ENCODE measurements at places on chromosomes 2 and 18.

DNA sequence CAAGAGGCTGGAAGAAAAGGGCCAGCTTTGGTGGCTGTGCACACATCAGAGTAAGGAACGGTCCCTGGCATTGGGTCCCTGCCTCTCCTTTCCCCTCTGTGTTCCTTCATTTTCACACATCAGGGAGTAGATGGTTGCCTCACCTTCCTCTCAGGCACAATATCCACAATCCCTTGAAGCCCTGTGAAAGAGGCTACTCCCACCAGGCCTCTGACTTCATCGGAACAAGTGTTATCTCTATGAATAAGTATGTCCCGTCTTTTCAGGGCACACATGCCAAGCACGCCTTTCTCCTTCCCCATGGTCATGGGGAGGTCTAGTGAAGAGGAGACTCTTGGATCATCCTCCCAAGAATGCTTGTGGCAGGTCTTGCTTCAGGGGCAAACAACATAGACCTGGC lies 61.2 kb upstream of the LMAN1 start:
- DNase-seq = no peak

DNA sequence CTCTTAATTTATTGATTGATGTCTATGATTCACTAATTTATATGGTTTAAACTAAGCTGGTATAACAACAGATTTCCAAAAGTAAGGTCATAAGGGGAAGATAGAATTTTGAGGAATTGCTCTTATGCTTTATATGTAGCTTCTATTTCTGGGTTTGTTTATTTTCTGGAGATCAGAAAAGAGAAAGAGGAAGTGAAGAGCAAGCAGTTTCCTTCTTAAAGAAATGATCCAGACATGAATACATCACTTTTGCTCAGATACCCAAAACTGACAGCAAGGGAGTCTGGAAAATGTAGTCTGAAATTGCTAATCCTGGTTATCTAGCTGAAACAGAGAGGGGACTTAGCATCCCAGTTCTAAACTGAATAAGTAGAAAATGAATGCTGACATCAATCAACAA lies 912.5 kb upstream of the CRIM1 start:
- no peak for DNase-seq

GRCh38 chr2:181814057-181814491 lies 77.5 kb upstream of the ITPRID2 start:
- DNase-seq = peak; percentile 4

GRCh38 chr2:95215018-95215612 lies 7.8 kb downstream of the ZNF892 start:
- no peak for DNase-seq

DNA sequence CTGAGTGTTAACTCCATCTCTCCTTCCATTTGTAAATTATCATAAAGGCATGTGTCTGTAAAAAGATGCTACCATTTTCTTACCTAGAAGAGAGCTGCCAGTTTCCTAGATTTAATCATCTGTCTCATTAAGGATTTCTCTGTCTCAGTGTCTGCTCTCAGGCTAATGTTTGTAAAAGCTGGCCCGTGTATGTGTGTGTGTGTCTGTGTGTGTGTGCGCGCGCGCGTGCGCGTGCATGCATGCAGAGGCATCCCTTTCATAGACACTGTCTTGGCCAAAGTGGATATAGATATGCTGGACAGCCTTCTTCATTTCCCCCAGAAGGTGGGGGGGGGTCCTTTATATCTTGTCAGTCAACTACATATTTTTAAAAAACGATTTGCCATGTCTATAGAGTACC lies 18.9 kb downstream of the MGAT5 start:
- DNase-seq = no peak

- DNase-seq = no peak
Observed at GRCh38 chr2:210517264-210517663, 39.1 kb upstream of the CPS1 start.

DNA sequence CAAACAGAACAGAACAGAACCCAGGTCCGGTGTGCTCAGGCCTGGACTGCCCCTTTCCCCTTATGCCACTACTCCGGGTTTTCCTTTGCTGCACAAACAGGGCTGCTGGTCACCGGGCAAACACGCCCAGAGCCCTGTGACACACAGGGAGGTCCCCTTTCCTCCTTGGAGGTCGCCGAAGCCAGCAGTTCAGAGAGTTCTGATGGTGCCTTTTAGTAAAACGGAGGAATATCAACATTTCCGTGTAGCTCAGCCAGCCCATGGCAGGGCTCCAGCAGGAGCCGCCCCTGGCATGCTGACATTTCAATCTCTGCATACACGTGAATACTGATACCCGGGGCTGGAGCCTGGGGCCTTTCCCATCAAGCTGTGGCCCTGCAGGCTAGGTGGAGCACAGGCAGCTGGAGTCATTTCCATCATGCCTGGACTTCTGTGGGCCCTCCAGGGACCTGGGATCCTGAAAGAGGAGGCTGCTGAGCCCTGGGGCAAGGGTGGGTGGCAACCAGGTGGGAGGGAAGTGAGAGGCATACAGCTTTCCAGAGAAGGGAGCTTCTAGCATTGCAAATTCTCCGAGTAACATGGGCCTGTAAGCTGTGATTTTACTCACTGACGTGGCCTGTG lies 91.4 kb upstream of the PXDN start:
- DNase-seq = no peak

DNA sequence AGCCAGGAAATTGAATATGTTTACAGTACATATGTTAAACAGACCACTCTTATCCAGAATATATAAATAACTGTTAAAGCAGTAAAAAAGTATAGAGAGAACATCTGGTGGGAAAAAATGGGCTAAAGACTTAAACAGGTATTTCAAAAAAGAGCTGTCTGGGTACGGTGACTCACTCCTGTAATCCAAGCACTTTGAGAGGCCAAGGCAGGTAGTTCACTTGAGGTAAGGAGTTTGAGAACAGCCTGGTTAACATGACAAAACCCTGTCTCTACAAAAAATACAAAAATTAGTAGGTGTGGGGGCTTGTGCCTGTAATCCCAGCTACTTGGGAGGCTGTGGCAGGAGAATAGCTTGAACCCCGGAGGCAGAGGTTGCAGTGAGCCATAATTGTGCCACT lies 171.4 kb upstream of the FSIP2 start:
- DNase-seq = no peak

GRCh38 chr2:236164201-236164924 lies 3.8 kb downstream of the GBX2 start:
- no peak for DNase-seq

GRCh38 chr2:37623971-37624900 lies 47.2 kb downstream of the CDC42EP3 start:
- no peak for DNase-seq

DNA sequence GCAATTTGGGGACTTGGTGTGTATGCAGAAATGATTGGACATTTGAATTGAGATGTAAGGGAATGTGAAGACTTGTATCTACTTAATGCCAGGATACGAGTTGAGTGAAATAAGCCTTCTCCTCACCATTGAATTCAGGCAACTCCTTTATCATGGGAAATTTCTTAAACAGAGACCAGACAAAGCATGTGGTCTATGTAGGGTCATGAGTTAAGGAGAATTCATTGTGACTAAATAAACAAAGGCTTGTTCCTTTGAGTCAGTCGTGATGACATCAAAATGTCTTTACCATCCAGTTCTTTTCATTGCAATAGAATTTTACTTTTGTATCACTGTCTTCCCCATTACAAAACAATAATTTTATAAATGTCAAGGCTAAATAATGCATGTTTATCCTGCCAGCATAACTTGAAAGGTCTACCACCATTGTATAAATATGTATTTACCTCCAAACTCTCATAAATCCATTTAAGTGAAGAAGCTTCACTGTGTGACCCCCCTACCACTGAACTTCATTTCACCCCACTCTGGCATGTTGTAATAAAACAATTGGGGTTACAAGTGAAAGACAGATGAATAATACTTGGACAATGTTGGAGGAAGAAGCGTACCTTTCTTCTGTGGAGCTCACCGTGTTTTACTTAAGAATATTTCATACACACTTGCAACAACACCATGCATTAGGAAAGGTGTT lies 149.4 kb downstream of the EPHA4 start:
- DNase-seq = no peak

GRCh38 chr18:9322744-9323143 lies 11.8 kb upstream of the TWSG1 start:
- no peak for DNase-seq

DNA sequence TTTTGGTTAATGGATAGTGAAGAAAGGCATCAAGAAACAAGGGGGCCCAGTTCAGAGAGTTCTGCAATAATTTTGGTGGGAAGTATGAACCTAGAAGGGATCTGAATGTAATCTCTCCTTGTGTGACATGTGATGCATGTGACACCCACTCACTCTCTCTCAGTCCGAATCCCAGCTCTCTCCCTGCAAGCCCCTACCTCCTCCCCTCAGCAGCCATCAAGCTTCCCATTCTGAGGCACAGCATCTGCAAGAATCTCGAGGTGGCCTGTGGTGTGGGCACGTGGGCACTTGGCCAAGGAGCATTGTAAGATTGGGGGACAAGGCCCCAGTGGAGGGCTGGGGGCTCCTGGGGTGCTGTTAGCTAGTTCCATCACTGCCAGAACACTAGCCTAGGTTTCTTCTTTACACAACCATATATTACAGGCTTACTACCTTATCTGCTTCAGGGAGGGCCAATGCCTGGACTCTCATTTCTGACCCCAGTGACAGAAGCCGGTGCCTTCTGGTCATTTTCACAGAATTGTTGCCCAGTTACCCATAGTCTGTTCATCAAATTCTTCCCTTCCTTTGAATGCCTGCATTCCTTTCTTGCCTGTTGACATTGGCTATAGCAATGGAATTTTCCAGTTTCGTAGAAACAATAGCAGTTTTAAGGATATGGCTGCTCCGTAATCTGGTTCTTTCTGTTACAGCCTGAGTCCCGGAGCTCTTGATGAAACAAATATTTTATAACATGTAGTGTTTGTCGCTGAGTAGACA lies 13.3 kb upstream of the LCLAT1 start:
- DNase-seq = no peak

- peak; percentile 76 for DNase-seq
Observed at GRCh38 chr2:47056868-47057686, 98.0 kb downstream of the STPG4 start.

- no peak for DNase-seq
Observed at GRCh38 chr2:15337996-15338666, 223.0 kb downstream of the NBAS start.

DNA sequence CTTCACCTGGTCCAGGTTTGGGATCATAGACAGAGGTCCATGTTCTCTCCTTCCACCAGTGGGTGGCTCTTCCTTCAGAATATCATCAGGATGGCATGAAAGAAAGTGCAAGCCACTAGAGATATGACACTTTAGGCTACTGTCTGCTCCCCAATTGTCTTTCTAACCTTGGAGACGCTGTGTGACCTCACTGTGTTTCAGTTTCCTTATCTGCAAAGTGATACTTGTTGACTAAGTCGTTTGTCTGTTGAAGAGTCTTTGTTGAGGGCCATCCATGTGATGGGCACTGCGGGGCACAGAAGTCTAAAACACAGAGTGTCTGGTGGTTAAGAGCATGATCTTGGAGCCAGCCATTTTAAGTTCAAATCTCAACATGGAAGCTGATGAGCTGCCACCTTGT lies 259.9 kb upstream of the THSD7B start:
- no peak for DNase-seq

DNA sequence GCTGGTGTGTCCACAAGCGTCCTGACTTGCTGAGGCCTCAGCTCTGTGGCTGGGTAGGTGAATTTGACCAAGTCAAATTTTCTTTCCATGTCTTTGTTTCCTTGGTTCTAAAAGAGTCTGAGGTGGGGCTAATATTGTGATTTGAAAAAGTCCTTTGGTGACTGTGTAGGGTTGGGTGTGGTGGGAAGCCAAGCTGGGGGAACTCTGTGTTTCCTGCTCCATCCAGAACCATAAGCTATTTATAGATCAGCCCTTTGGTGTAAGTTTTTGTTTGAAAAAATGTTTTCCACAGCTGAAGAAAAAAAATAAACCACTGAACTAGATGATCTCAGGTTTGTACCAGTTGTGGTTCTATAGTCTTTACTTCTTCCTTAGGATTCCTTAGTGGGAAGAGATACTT lies 462.7 kb downstream of the TGIF1 start:
- DNase-seq = no peak

GRCh38 chr2:103809415-103809814 lies 1044.5 kb upstream of the POU3F3 start:
- no peak for DNase-seq

GRCh38 chr2:138103156-138103555 lies 138.9 kb downstream of the HNMT start:
- no peak for DNase-seq

- no peak for DNase-seq
Observed at GRCh38 chr2:209960045-209960444, 42.4 kb upstream of the RPE start.

DNA sequence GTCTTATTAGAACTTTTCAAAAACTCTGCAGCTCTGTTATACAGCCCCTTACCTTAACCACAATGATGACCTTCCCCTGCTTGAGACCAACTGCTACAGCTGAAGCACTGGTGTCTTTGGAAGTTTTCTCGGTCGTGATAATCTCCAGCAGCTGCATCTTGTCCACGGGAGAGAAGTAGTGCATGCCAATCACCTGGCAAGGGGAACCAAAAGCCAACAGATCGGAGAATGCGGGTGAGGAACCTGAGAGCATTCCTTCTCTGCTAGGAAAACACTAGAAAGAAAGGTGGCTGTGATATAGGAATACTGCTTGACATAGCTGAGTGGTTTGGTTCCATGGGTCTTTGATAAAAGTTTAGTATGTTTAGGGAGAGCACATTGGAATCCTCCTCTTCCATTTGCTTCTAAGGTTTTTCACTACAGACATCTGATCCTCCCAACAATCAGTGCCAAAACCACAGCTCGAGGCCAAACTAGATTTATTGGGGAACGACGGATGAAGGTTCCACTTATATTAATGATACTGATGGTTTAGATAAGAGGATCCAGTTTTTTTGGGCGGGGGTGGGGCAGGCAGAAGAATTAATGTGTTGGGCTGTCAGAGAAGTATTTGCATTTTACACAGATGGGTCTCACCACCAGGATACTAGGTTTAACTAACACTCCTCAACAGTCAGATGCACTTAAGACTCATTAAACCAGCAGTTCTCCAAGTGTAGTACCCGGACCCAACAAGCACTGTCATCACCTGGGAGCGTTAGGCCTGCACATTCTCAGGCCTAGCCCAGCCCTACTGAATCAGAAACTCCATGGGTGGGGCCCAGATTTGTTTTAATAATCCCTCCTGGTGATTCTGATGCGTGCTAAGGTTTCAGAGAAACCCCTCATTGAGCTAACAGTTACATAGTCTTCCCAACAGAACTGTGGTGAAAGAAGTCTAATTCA lies 22.4 kb downstream of the GAREM2 start:
- no peak for DNase-seq

DNA sequence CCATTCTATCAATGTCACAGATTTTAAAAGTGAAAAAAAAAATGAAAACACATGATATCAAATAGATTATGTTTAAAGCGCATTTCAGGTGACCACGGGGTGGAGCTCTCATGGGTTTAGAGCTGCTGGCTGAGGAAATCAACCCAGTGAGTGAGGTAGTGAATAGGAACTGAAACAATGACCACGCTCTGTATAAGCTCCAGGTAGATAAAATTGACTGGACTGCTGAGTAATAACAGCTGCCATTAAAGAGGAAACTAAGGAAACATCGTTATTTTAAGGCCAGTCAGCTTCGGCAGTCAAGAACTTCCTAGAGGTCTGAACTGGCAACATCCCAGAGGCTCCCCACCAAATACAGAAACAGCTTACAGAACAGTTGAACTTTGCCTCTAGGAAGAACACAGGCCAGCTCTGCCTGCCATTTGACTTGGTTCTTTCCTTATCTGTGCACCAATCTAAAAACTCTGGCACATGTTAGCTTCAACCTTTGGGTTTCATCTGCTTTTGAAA lies 185.9 kb downstream of the PDE1A start:
- peak; percentile 74 for DNase-seq

- no peak for DNase-seq
Observed at GRCh38 chr2:109721626-109722025, 72.5 kb upstream of the RGPD5 start.
